ENCODE measurements at places on chromosomes 5 and 9.

DNA sequence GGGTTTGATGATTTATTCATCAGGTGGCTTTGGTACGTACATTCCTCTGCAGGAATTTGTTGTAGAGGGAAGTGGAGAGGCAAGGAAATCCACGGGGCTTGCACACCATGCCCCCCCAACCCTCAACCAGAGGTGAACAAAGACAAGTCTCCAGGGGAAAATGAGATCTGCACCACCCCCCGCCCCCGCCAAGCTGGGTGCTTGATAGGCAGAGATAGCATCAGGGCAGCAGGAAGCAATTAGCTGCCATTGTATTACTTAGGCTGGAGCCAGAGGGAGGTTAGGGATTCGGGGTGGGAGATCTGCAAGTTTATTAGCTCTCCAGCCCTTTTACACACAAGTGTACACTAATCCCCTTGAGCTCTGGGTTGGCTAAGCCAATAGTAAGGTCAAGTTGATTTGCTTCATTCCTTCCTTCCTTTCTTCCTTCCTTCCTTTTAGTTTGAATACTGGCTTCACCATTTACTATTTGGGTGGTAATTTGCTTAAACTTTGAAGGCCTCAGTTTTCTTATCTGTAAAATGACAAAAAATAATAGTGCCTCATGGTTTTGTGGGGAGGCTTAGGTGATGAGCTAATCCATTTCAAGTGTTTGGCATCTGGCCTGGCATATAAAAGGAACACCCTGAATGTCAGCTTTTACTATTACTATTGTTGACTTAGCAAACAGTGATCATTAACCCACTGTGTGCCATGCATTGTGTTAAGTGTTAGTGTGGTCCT lies 34.1 kb downstream of the SPRY4 start:
- no peak for DNase-seq

GRCh38 chr9:110027671-110028081 lies 180.3 kb downstream of the C9orf152 start:
- no peak for DNase-seq

GRCh38 chr9:71636143-71636839 lies 132.0 kb downstream of the CEMIP2 start:
- no peak for DNase-seq

DNA sequence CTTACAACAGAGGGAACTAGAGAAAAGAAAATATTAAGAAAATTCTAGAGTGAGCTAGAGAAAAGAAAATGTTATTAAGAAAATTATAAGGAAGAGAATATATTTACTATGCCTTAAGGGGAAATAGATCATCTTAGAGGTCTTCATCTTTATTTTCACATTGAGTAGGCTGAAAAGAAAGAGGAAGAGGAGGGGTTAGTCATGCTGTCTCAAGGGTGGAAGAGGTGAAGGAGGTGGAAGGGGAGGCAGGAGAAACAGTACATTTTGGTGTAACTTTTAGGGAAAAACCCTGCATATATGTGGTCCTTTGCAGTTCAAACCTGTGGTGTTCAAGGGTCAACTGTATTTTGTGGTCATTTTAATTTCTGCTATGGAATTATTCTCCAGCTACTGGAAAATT lies 46.6 kb downstream of the PPIP5K2 start:
- DNase-seq, result no peak

- DNase-seq, result no peak
Observed at GRCh38 chr9:3887786-3888496, 362.1 kb upstream of the RFX3 start.

- no peak for DNase-seq
Observed at GRCh38 chr9:77966718-77967117, 64.9 kb downstream of the GNAQ start.

DNA sequence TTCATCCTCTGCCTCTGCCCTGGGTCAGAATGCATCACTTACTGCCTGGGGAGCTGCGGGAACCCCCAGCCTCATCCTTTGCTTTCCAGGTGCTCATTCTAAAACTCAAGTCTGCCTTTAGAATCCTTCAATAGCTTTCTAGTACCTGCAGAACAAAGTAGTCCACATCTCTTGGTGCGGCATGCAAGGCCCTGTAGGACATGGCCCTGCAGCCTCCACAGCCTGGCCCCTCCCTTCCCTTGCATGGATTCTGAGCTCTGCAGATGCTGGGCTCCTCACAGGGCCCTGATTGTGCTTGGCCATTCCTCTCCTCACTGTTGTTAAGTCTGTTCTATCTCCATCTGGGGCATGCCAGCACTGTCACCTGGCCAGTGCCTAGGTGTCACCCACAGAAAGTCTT lies 141.6 kb downstream of the ADCY2 start:
- DNase-seq, result no peak

DNA sequence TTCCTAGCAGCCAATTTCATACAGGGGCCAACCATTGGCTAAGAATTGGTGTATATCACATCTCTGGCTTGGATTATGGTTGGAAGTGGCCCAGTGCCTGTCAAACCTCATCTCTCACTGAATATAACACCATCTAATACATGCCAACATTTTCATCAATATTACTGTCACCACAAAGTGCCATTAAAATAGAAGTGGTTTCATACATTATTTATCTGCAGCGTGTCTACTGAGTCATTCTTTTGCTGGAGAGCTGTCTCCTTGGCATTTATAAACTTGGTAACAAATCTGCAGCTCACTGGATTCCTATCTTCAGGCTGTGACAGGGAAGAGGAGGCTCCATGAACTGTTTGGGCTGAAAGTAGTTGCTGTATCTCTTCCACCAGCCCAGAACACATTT lies 70.9 kb downstream of the PTTG1 start:
- DNase-seq, result no peak

- no peak for DNase-seq
Observed at GRCh38 chr9:135123126-135123772, 35.8 kb downstream of the OLFM1 start.

DNA sequence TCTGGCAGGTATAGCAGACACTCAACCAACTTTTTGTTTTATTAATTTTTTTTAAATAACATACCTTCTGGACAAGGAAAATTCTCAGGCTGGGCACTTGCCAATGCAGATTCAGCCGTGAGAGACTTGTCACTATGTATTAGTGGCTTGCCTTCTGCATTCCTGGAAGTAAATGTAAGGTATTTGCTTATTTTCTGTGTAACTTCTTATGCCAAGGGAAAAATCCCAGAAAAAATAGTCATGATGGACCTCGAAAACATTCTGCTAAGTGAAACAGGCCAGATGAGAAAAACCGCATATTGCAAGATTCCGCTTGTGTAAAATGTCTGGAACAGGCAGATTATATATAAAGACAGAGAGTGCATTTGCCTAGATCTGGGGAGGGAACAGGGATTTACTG lies 260.3 kb upstream of the DAPK1 start:
- DNase-seq, result no peak

DNA sequence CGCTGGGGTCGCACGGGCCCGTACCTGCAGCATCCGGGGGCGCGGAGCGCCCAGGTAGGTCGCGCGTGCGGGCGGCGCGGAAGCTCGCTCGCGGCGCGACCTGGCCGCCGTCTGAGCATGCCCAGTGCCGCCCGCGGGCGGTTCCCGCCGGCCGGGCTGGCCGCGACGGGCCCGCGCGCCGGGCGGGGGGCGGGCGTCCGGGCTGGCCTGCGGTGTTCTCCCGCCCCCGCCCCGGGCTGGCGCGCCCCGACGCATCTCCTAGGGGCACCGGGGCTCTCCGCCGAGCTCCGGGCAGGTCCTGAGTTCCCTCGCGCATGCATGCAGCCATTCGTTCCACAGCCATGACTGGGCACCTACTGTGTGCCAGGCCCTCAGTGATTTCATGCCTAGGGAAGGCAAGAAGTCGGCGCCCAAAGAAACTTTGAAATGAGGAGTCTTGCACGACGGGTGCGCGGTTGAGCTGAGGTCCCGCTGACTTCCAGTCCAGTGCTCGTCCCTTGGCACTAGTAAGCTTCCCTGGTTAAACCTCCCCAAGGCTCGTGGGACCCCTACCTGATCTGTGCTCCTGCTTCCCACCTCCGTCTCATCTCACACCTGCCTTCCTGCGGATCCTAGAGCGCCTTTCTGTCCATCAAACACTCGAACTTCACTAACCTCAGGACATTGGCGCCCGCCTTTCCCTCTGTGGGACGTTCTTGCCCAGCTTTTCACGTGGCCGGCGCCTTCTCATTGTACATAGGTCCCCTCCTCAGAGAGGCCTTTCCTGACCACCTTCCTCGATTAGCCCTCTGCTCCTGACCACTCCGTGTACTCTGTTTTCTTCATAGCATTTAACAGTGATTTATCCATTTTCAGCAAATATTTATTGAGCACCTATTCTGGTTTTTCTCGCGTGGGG lies at the start of gene PTPN3:
TSS of gene PTPN3 (minus strand) at position 113 of the 898 bp plus-strand sequence. CDS start 34,873 bp downstream, outside the sequence.
- DNase-seq, result no peak

DNA sequence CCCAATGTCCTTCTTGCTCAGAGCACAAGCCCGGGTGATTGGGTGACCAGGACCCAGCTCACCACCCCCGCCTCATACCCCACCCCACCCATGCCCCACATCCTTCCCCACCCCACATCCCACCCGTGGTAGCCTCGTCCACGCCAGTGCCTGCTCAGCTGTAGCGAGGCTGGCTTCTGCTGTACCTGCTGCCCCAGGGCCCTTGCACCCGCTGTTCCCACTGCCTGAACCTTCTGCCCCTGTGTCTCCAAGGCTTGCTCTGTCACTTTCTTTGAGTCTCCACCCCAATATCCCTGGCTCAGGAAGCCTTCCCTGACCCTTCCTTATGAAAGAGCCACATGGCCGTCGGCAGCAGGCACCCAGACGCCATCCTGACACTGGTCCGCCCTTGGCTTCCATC lies 3.1 kb upstream of the NACC2 start:
- DNase-seq, result no peak

GRCh38 chr9:76876098-76876497 lies 29.8 kb downstream of the PRUNE2 start:
- DNase-seq, result no peak

DNA sequence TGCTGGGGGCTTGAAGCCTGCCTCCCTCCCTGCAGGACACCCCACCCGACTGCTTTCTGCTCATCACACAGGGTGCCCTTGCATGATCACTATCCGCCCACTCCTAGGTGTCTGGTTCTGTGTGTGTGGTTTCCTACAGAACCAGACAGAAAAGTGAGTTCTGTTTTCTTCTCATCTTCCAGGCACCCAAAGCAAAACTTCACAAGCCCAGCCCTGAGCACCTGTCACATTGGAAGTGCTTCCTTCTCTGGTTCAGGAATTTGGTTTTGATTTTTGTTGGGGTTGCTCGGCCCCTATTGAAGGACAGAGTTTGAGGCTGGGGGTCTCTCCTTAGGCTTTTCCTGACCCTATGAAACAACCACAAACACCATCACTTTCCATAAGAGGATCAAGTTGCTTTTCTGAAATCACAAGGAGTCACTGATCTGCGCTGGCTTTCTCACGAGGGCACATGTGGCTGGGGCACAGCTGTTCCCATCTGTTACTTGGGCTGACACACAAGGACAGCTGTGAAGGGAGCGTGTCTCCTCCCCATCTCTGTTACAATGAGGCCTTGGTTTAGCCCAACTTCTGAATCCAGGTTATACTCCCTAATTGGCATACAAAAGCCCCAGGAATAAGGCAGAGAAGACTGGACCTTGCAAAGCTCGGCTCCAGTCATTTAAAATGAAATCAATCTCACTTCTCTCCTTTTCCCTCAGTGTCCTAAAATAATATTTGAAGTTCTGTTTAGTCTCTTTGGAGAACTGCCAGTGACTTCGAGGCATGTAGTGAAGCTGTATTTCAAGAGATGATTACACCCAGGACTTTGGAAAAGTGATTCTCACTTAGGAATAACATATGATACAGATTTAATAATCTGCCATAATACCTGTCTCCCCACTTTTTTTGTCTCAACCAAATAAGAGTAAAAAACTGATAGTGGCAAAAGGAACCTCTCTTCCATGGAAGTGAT lies 213.1 kb upstream of the GAS1 start:
- DNase-seq, result no peak

- DNase-seq, result no peak
Observed at GRCh38 chr9:1941989-1942388, 73.2 kb upstream of the SMARCA2 start.

DNA sequence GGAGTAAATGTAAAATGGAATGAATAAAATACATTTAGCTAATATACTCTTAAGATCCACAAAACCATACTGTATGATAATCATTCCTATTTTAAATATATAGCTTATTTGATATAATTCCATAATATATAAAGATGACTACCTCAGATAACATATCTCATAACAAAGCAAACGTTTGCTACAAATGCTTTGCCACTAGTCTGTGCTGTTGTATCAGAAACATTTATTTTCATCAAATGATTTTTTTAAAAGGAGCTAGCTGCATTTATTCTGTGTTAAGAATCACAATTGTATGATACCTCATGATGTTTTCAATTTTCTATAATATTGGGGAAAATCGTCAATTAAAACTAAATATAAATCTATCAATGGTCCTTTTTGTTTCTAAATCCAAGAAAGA lies 567.2 kb downstream of the PTPRD start:
- DNase-seq, result peak; percentile 20

- no peak for DNase-seq
Observed at GRCh38 chr9:109641372-109641659, 138.7 kb upstream of the PALM2AKAP2 start.

DNA sequence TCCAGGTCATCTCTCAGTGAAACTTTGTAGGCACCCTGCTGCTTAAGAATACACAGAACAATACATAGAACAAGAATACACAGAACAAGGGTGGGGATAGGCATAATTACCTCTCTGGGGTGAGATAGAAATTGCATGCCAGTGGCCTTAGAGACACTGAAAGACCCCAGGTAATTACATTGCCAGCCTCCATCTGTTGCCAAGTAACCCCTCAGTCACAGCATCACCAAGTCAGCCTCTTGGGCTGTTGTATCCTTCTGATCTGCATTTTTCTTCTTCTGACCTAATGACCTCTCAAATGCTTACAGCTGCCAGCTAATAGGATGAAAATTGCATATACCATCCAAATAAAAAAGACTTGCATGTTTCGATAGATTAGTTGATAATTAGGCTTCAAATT lies 167.7 kb downstream of the GRIA1 start:
- no peak for DNase-seq

- no peak for DNase-seq
Observed at GRCh38 chr9:112605963-112606699, 111.8 kb downstream of the INIP start.

DNA sequence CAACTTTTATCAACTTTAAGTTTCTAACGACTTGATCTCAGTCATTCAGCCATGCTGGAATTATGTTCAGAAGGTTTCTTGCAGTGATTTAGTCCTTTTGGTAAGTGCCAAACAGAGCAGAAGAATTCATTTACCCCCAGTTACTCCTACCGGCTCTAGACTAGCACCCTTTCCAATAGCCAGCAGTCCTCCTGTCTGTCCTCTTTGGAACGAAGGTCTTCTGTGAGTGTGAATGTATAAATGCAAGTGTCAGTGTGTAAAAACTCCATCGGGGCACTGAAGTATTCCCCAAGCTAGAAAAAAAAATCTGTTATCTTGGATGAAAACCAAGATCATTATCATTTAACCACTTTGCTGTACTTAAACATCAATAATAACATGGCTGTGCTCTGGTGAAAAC lies 64.4 kb downstream of the GLIS3 start:
- DNase-seq, result no peak

GRCh38 chr9:127519301-127520166 lies 68.2 kb downstream of the LRSAM1 start:
- peak; percentile 95 for DNase-seq

DNA sequence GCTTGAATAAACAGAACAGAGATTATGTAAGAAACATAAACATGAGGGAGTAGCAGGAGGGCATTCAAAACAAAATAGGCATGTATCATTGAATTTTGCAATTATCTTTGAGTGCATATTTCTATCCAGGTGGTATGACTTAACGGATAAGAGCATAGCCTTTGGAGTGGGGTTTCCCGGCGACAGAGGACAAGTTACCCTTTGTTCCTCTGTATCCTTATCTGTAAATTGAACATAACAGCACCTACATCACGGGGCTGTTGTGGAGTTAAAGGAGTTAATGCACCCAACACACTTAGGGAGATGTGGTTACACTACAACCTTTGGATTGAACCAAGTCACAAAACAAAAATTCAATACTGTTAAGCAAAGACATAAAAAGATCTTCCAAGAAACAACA lies 314.6 kb upstream of the KIF2A start:
- DNase-seq, result no peak

Measured in hematopoietic multipotent progenitor cell (in vitro differentiated cells).